Sigmoid colon (tissue), 7 donors: ENCODE measurements at places on chromosomes 16 and 17. TPM values are rescaled to one million over a fixed set of nuclear protein-coding genes. Genes with fewer than 3 reads are reported as not detected.

Gene PNMT
- total RNA-seq, result 5.3 TPM

- no peak for DNase-seq
Observed at GRCh38 chr17:51687887-51688286, 427.5 kb downstream of the UTP18 start.

DNA sequence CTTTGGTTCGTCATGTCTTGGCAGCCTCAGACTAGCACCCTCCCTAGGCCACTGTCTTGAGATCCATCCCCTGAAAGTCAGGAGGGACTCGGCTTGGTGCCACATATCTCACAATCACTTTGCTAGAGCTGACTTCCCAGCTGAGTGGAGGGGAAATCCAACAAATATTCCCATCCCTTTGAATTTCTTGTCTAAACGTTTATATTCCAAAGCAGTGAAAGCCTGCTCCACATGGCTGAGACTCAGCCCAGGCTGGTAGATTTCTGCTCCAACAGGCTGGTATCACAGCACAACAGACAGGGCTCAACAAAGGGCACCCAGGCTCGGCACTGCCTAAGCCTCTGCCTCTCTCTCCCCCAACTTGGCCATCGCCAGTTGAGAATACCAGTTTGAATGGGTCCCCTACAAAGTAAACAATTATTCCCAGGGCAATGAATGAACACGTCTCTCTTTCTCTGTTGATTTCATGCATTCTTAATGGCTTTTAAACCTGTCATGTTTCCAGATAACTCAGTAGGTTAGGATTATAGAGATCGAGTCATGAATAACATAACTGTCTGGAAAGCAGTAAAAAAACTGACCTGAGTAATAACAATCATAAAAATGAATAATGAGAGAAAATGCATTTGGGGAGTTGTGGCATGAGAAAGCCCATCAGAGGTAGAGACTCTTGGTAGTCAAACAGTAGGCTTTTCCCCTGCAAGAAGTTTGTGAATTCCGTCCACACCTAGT is 1.0 kb downstream of the KRT13 start:
- DNase-seq, result no peak

- no peak for DNase-seq
Observed at GRCh38 chr16:70793851-70794502, 7.0 kb downstream of the VAC14 start.

Gene NAGPA
- 16.4 TPM for total RNA-seq

Gene PPP1R27
- not detected for total RNA-seq

Gene SLC9A5
- total RNA-seq, result 0.68 TPM

- DNase-seq, result no peak
Observed at GRCh38 chr17:70172449-70172848, 3.1 kb downstream of the KCNJ2 start.

DNA sequence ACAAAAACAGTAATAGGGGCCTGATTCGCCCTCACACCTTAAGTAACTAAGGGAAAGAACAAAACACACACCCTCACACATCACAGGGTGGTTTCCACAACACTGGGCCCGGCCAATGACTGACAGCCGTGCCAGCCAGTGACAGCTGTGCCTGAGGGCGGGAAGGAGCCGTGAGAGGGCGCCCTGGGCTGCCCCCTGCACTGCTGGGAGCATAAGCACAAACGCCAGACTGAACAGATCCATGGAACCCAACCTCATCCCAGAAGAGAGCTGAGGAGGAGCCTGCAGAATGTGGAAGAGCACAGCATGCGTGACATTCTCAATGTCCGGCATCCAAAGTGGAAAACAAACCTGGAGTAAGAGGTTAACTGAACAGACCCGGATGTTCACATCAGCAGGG is 16.0 kb downstream of the CSNK1D start:
- DNase-seq, result peak; percentile 76
